ENCODE measurements at places on chromosomes 4 and X. TPM values are rescaled to one million over a fixed set of nuclear protein-coding genes. Genes with fewer than 3 reads are reported as not detected.

Gene DCHS2
- total RNA-seq: not detected

Gene PPP3CA
- 24.7 TPM for total RNA-seq

Gene TKTL1
- not detected for total RNA-seq

Gene PABPC5
- 0.03 TPM for total RNA-seq

Gene BEND2
- total RNA-seq: not detected

Gene UGT2A1
- total RNA-seq: not detected

Gene ARR3
- total RNA-seq: not detected

Gene MECP2
- 17.0 TPM for total RNA-seq

Gene COL25A1
- total RNA-seq: not detected

Gene USP46
- 8.7 TPM for total RNA-seq

Gene ZAR1
- total RNA-seq: not detected

Gene CT47C1
- total RNA-seq: not detected

Gene CT45A1
- not detected for total RNA-seq

Gene PLAC1
- total RNA-seq: 0.26 TPM

Gene NKX6-1
- total RNA-seq: 0.58 TPM

Gene ARMCX1
- total RNA-seq: 0.31 TPM

Gene LARP7
- 27.4 TPM for total RNA-seq

Gene LGI2
- total RNA-seq: 0.15 TPM

Gene RTL9
- total RNA-seq: 0.08 TPM

Gene SATL1
- total RNA-seq: 0.05 TPM

Gene SORBS2
- total RNA-seq: 0.31 TPM

Gene DMD
- total RNA-seq: 0.01 TPM

Gene XKRX
- 0.27 TPM for total RNA-seq

Gene NHS
- total RNA-seq: 5.4 TPM

Gene XAGE2
- total RNA-seq: not detected

Gene GABRG1
- total RNA-seq: not detected

Gene SH3D19
- 28.2 TPM for total RNA-seq

Gene TRAM1L1
- 0.65 TPM for total RNA-seq

Gene HSFX3
- not detected for total RNA-seq

Gene MND1
- 12.3 TPM for total RNA-seq

Gene NLGN3
- 0.86 TPM for total RNA-seq

Gene DGAT2L6
- not detected for total RNA-seq

Gene HHIP
- 0.47 TPM for total RNA-seq

Gene PTPN13
- total RNA-seq: 5.1 TPM

Gene CWH43
- total RNA-seq: not detected

Gene TCEAL6
- total RNA-seq: not detected

Gene SPP1
- 181 TPM for total RNA-seq

Gene TAF7L
- not detected for total RNA-seq

Gene CENPVL2
- not detected for total RNA-seq

Gene TRAPPC2
- 6.2 TPM for total RNA-seq
